Activated T-helper 1 cell treated with anti-CD3 and anti-CD28 coated beads, Interleukin-12 subunit alpha, Interleukin-12 subunit beta, Interleukin-2, Interleukin-4 antibody, amounts not matched to agents 30 ng/mL and 10 ng/mL and 1 ng/mL, durations not matched to agents 14 hours and 24 hours and 36 hours (primary cell): ENCODE measurements at places on chromosomes 2 and 18. TPM values are rescaled to one million over a fixed set of nuclear protein-coding genes. Genes with fewer than 3 reads are reported as not detected.

GRCh38 chr2:240310645-240311044 is 124.8 kb upstream of the GPC1 start:
- no peak for DNase-seq

DNA sequence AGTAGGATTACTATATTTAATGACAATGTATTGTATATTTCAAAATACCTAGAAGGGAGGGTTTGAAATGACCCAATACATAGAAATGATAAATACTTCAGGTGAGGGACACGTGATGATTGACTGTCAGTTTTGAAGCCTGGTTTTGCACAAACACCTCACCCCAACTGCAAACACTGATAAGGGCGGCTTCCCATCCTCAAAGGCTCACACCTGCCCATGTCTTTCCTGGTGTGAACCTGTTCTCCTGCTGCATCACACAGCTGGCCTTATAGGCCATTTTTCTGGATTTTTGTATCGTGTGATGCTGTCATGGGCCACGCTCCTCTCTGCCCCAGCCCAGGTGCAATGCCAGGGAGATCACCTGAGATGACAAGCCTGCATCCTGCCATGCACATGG is 166.5 kb upstream of the NCK2 start:
- no peak for DNase-seq

DNA sequence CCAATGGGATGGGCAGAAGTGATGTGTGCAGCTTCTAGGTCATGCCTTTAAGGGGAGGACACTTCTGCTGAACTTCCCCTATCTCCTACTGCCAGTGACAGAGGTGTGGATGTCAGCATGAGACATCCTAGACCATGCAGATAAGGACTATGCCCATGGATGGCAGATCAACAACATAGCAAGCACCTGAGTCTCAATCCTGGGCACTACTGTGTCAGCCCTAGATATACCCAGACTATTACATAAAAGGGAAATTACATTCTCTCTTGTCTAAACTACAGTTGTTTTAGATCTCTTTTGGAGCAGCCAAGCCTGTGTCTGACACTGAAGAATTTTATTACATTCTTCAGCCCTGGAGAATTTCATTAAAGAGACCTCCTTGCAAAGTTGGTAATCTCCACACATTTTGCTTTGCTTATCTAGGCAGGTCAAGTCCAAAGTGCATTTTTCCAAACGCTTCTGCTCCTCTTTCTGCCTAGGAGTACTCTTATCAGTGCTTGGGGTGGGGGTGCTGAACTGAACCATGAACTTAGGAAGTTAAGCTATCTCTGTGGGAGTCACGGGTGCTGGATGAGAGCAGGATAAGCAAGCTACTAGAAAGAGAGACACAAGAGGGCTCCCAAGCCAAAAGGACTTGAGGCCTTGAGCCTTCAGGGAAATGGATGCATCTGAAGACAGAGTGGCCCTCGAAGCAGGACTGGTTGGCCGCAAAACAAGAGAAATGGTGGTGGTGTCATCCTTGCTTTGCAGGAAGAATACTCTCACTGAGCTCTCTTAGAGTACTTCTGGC is 95.2 kb upstream of the SPRED2 start:
- no peak for DNase-seq

DNA sequence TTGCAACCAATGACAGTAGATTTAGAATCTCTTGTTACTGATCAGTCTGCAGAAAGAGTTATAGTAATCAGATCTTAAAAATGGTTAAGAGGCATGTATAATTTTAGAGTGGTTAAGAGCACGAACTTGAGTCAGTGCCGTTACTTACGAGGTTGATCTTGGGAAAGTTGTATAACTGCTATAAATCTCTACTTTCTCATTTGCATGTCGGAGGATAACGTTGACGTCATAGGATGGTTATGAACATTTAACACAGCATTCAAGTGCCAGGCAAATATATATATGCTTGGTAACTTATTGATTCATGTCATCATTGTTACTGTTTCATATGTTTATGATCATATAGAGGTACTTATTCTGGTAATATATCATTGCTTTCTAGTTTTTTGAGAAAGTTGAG is 146.2 kb downstream of the ARHGAP28 start:
- no peak for DNase-seq

GRCh38 chr2:174635776-174636404 is 38.3 kb upstream of the WIPF1 start:
- DNase-seq: no peak

The MAPRE2 gene
- total RNA-seq: 50.7 TPM in 2 replicates

The PRKRA gene
- total RNA-seq: 45.1 and 50.5 TPM in 2 replicates

The CHRND gene
- not detected in 2 replicates for total RNA-seq

The SERPINB3 gene
- not detected in 2 replicates for total RNA-seq

The HNMT gene
- not detected in 2 replicates for total RNA-seq

The ACTG2 gene
- total RNA-seq: 0.22 and 0.26 TPM in 2 replicates
